ENCODE measurements at places on chromosomes 6 and 20.

DNA sequence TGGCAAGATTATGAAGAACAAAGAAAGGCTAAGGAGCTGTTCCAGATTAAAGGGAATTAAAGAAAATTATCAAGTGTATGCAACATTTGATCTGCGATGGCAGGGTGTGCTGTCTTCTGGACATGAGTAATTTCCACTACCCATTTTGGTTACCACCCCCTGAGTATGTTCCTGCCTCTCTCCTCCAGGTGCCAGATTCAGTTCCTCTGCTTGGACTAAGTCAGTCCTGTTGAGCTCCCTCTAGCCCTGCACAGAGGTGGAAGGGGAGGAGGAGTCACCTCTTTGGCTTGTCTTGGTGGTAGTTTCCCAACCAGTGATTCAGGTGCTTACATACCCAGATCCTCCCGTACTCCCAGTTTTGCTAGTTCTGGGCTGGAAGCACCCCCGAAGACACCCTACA is 22.2 kb upstream of the SNRPB2 start:
- no peak for DNase-seq

DNA sequence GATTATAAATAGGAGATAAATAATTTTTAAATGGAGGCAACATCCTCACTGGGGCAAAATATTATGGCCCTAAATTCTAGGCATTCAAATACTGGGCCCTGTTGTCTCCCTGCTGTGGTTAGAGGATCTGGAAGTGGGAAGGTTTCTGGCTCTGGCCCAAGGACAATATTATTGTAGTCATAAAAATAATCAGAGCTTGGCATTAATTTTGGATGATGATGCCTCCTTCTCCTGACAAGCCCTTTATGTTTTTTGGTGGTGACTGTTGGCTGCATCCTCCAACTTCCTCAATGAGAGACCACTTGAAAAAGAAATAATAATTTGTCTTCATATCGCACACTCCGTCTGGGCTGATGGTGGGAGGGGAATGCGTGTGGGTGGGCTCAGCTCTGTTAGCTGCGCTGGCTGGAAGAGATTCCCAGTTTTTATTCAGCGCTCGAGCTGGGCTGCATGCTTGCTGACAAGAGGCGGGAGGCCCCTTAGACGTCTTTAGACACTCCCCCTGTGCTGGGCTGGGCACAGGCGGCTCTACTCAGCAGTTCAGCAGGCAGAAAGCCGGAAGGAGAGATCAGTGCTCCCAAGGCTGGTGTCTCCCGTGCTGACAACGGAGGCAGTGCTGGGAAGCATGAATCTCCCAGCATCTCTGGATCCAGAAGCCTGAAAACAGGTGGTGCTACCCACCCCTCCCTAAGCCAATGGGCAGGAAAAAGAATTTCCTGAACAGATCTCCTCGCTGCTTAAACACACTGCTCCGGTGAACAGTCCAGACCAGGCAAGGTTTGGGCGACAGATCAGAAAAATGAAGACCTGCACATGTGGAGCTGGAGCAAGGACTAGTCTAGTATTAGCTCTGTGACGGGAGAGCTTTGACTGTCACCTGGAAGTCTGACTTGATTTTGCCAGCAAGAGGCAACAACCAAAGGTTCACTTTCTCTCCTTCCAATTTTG is 97.7 kb downstream of the SYCP2 start:
- DNase-seq: no peak

GRCh38 chr6:20875369-20875963 is 341.2 kb downstream of the CDKAL1 start:
- no peak for DNase-seq

- DNase-seq: no peak
Measured at GRCh38 chr6:144696610-144697368, 411.7 kb downstream of the UTRN start.

GRCh38 chr6:153449279-153449678 is 318.2 kb upstream of the RGS17 start:
- no peak for DNase-seq

GRCh38 chr20:2176946-2177345 is 75.3 kb downstream of the STK35 start:
- DNase-seq: no peak

- DNase-seq: no peak
Measured at GRCh38 chr20:63121749-63122405, 94.1 kb downstream of the YTHDF1 start.

DNA sequence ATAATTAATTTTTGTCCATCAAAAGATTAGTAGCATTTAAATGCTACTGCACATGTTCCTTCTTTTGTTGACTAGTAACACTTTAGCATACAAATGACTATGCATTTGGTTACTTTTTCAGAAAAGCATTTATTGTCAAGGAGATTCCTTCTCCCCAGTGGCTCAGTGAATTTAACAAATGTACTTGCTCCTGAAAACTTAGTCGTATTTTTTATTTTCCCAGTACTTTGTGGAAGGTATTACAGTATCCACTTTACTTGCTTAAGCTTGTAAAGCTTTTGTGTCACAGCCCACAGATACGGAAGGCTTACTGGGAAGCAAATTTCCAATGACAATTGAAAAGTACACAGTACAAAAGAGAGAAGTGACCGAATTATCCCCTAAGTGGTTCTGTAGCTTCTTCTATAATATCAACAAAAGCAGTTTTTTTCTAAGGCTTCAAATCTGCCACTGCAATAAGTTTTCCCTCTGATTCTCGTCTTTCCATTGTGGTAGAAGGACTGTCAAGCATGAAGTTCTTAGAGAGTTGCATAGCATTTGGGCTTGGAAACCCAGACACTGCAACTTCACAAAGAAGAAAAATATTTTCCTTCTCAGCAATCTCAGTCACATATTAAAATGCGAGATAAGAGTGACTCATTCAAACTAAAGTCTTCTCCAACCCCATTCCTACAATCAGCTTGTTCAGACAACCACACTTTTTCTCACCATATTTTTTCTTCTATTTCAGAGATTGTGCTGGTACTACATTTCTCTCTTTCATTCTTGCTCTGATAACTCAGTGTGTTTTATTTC is 431.2 kb downstream of the GRIK2 start:
- no peak for DNase-seq

- DNase-seq: no peak
Measured at GRCh38 chr20:46226602-46227001, 81.7 kb downstream of the CDH22 start.

GRCh38 chr20:4369119-4369797 is 352.5 kb upstream of the PRND start:
- no peak for DNase-seq

DNA sequence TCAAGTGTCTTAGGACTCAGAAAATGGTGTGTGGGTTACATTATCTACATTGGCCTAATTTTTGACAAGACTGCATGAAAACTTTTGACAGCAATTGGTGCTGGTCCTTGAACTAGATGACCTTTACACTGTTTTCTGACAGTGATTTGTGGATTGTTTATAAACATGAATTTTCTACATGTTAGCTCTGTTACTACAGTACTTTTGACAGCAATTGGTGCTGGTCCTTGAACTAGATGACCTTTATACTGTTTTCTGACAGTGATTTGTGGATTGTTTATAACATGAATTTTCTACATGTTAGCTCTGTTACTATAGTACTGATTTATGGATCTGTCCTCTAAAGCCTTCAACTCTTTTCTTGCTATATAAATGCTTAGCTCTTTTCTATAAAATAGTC is 16.7 kb downstream of the KCTD20 start:
- no peak for DNase-seq

DNA sequence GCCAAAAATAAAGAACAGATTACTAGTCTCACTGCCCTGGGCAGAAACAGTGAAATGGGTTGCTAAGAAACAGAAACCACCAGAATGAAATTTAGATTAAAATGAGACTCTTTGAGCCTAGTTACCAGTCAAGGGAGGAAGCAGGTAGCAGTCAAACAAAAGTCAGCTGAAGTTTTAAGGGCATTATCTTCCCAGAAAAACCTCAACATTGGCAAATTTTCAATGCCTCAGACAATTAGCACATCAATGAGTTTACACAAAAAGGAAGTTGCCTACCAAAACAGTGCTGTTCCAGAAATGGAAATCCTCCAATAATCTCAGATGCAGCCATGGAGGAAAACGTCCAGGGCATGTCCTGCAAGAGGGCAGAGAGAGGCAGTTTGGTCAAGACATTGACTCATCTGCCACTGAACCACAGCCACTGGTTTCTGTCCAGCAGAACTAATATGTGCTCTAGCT is 399.7 kb upstream of the ADGRB3 start:
- no peak for DNase-seq

DNA sequence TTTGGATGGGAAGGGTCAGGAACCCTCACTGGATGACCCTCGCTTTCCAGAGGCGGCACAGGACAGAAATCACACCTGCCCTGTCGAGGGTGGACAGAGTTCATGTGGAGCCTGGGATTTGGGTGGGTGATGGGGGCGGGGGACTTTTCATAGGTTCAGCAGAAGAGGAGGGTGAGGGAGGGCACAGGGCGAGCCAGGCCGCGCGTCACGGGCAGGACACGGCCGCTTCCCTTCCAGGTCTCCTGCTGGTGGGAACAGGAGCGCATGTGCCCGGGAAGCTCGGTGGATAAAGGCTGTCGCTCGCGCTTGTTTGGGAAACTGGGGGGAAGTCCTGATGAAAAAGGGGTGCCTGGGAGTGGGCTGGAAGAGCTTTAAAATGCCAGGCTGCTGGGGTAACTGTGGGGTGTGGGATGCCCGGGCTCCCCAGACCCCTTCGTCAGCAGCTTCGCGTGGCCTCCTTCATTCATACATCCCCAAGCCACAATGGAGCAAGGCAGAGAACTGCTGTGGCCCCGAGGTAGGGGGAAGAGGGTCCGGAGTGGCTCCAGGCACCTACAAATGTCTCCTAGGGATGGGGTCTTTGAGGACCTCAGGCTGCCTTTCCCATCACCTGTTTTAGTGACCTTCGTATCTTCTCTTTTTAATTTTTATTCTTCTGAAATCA is 102.2 kb downstream of the DACT2 start:
- no peak for DNase-seq

DNA sequence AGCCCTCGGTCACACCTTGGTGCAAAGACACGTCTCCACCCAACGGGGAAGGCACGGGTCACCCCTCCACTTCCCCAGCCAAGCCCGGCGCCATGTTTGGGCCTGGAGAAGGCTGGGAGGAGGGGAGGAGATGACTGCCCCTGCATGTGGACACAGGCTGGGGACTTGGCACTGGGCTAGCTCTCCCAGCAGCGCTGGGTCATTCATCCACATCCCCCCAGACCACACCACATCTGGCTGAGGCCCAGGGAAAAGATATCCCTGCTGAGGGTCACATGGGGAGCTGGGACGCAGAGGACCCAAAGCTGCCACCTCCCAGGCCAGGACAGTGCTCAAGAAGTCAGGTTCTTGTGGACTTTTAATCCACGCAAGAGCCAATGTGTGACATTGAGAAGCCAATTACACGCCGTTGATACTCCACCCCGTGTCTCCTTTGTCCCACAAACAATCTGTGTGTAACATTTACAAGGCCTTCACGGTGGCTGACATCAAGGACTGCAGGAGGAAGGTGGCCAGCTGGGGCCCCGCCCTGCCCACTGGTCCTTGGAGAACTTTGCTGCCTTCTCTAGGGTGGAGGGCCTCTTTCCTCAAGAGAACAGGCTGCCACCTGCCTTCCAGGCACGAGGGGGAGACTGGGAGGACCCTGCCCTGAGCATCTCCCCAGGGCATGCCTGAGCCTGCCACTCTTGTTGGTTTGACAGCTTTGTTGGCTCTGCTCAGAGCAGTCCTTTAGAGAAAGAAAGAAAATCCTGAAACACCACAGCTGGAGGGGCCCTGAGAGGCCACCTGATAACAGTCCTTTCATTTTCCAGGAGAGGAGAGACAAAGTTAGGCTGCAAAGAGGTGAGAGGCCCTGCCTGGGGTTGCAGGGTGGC is 5.3 kb upstream of the IP6K3 start:
- peak; percentile 72 for DNase-seq

DNA sequence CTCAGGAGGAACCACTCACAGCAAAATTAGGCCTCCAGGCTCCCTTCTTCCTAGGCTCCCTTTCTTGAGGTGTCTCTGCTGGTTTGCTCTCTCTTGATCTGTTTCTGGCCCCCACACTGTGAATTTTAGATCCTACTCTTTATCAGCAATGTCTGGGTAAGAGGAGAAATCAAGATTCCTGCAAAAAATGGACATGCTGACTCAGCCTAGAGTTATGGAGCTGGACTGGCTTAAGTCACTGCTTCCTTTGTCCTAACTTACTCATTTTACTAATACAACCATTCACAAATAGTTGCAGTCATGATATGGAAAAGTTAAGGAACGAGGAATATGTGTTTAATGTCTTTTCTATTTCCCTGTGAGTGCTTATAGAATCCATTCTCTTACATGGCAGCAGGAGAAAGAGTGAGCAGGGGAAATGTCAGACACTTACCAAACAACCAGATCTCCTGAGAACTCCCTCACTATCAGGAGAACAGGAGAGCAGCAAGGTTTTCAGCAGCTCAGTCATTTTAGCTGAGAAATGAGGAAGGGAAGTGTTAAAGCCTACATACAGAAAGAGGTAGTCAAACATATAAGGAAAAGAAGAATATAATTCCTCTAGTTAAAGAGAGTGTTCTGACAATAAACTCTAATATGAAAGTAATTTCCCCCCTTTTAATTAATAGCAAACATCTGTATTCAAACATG is 160.8 kb downstream of the PDE7B start:
- DNase-seq: no peak

GRCh38 chr6:16511723-16512489 is 249.4 kb downstream of the ATXN1 start:
- peak; percentile 60 for DNase-seq

DNA sequence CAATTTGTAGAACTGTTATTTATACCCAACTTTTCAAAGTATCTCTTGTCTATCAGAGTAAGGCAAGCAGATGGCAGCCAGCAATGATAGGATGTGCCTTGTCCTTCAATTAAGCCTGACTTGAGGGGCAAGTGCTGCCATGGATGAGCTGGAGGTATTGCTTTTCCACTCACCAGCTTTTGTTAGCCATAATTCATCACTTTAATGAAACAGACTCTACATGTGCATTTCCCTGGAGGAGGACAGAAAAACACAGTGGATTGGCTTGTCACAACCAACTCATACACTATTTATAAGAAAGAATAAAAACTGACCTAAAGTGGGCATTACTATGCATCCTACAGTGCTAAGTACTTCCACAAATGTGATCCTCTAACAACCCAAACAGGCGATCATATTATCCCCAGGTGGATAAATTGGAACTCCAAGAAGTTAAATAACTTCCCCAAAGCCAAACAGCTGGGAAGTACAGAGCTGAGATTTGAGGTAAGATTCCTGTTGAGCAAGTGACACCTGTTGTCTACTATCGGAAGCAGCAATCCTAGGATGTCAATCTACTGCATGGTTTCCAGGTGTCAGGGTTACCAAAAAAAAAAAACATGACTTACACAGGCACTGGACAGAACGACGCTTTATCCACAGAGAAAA is 73.9 kb upstream of the NRSN1 start:
- DNase-seq: no peak

GRCh38 chr6:139154881-139155547 is 20.1 kb downstream of the HECA start:
- no peak for DNase-seq
